ENCODE measurements at places on chromosomes 7 and 10.

DNA sequence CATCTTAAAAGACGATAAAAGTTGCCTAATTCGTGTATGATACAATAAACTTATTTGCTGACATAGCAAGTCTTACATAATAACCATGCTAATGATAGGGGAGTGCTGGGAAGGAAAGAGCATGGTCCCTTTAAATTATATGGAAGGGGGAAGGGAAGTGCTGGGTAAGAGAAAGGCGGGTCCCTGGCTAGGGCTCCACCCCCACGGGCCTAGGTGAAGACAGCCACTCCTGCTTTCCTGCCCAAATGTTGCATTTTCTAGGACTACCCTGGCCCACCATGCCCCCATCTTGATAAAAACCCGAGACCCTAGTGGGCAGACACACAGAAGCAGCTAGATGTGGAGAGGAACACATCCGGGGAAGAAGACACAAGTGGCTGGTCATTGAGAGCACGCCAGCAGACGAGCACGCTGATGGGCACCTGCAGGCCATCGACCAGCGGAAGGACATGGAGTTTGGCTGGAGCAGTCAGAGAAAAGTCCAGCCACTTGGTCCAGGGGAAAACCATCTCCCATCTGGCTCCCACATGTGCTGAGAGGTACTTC, 328.7 kb downstream of the ARL4A start:
- DNase-seq = no peak

- peak; percentile 71 for DNase-seq
Measured at GRCh38 chr7:5629941-5630340, 151.5 kb downstream of the RNF216 start.

- no peak for DNase-seq
Measured at GRCh38 chr7:105346593-105347322, 42.0 kb downstream of the SRPK2 start.

- no peak for DNase-seq
Measured at GRCh38 chr10:37490266-37490665, 364.9 kb downstream of the ANKRD30A start.

GRCh38 chr10:28593811-28594210, 60.9 kb downstream of the WAC start:
- DNase-seq = no peak

DNA sequence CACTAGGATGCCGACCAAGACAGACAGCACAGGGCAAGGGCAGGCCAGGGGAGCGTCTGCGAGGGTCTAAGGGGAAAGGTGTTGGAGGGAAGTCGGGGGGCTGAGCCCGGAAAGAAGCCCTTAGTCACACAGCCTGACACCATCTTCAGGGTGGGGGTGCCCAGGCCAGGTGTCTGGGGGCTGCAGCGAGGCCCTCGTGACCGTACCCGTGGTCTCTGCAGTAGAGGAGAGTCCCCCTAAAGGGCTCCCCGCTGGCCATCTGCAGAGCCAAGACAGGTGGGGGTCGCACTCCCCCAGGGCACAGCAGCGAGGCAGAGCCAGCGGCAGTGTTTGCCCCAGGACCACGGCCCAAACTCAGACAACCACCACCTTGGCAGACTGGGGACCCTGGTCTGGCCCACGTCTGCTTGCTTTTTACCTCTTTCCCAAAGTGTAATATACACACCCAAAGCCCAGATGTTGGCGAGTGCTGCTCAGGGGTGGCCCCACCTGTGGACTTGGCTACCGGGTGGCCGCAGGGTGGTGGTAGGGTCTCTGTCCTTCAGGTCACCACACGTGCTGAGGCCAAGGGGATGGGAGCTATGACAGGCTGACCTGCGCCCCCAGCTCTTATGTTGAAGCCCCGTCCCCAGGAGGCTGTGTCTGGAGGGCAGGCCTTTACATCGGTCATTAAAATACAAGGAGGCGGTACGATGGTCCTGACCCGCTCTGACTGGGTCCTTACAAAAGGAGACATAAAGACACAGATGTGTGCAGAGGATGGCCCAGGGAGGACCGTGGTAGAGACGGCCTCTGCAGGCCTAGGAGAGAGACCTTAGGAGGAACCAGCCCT, 107.4 kb downstream of the DNAJB6 start:
- DNase-seq = no peak

DNA sequence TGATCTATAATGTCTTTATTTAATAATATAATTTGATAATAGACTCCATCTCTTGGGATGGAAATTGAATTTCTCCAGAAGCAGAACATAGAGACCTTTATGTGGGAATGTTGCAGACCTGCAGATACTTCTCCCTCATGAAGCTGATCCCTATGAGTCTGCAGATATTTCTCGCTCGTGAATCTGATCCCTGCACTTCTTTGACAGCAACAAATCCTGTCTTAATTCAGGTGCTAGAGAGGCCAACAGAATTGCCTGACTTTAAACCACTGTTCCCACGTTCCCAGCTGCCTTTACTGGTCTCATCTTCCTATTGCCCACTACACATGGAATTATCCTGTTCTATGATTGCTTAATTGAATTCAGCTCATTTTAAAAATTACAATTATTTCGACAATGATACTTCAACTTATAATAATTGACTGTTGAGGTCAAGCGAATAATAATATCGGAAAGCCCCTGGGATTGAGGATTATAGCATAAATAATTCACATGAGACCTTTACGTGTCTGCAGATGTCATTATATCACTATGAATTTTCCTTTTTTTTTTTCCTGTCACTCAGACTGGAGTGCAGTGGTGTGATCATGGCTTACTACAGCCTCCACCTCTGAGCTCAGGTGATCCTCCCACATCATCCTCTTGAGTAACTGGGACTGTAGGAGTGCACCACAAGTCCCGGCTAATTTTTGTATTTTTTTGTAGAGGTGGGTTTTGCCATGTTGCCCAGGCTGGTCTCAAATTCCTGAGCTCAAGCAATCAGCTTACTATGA, 486.4 kb upstream of the ADARB2 start:
- DNase-seq = no peak

DNA sequence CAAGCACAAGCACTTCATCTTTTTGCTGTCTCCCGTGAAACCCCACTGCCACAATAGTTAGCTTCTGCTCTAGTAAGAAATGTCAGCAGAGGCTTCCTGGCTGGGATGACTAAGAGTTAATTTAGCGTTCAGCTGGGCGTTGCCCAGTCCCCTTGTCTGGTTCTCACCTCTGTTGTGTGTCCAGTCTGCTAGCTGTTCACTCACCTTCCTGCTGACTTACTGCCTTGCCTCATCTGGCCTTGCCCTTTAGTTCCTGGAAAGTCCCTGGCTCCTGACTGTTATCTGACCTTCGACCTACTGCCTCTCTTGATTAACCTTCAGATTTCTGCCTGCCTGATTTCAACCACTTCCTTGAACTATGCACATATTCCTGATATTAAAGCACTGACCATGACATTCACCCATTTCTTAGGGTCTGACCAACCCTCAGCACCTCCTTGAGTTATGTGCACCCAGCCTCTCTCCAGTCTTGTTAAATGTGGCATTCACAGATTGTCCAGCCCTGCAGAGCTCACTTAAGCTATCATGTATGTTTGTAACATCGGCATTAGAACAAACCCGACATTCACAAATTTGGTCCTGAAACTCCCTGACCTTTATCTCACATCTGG, 30.3 kb downstream of the C7orf33 start:
- no peak for DNase-seq

DNA sequence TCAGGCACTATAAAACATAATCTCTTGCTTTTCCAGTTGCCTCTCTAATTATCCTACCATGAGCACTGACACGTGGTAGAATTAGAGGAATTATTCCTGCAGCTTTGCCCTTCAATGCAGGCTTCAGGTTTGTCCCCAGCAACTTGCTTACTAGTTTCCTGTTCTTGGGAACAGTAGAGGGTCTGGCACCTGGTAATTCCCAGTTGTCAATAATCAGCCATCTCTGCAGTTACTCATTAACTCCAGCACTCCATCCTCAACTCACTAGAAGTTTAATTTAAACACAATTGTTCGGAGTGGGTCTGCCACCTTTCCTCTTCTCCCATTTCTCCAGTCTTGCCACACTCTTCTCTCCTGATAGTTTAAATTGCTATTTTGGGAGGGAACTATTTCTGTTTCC, 324.3 kb upstream of the KIAA1217 start:
- DNase-seq = no peak
